Osteoblast (primary cell): ENCODE measurements at places on chromosomes 7 and 10. TPM values are rescaled to one million over a fixed set of nuclear protein-coding genes. Genes with fewer than 3 reads are reported as not detected.

GRCh38 chr7:75584354-75584753, 92.2 kb downstream of the SPDYE5 start:
- peaks cover 17% of the 10 kb centered on the region for H3K36me3 ChIP-seq
- H3K4me3 ChIP-seq, result no peak overlapping the region
- H3K4me1 ChIP-seq, result no peaks in the 10 kb centered on the region
- no peak for DNase-seq
- no peak overlapping the region for H3K27ac ChIP-seq
- H3K27me3 ChIP-seq, result no peaks in the 10 kb centered on the region

LIPK gene
- not detected in 2 replicates for total RNA-seq

GRCh38 chr7:148563583-148564274, 26.8 kb upstream of the C7orf33 start:
- H3K4me1 ChIP-seq, result no peaks in the 10 kb centered on the region
- H3K36me3 ChIP-seq, result no peaks in the 10 kb centered on the region
- no peak overlapping the region for H3K4me3 ChIP-seq
- H3K27ac ChIP-seq, result no peak overlapping the region
- no peak for DNase-seq
- no peaks in the 10 kb centered on the region for H3K27me3 ChIP-seq

ADRA2A gene
- total RNA-seq, result 0.29 and 0.72 TPM in 2 replicates

DNA sequence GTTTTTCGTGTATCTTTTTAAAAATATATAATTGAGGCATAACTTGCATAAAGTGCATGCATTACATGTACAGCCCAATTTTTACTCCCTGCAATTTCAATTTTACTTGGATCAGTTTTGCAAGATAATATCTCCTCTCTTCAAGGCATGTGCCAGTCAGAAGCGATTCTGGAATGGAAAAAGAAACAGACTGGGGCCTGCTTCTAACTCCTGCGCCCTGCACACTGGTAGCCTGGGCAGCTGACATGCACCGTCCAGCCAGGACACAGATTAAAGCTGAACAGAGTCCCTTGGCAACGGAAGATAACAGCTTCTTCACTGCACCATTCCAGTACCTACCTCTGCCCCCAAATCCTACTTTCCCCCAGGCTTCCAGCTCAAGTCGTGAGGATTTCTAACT, 182.1 kb downstream of the FAM107B start:
- no peaks in the 10 kb centered on the region for H3K27me3 ChIP-seq
- H3K4me1 ChIP-seq, result peaks cover 15% of the 10 kb centered on the region
- DNase-seq, result no peak
- H3K27ac ChIP-seq, result no peak overlapping the region

DNA sequence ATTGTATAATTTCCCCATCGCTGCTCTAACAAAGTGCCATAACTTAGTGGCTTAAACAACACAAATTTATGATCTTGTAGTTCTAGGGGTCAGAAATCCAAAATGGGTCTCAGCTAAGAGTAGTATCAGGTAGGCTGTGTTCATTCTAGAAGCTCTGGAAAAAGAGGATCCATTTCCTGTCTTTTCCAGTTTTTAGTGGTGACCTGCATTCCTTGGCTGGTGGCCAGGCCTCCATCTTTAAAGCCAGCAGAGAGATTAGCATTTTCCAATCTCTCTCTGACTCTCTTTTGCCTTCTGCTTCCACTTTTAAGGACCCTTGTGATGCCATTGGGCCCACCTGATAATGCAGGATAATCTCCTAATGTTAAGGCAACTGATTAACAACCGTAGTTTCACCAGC, 41.0 kb upstream of the C10orf120 start:
- H3K4me1 ChIP-seq, result no peaks in the 10 kb centered on the region
- no peak overlapping the region for H3K27ac ChIP-seq

ANXA8 gene
- 0.59 and 0.72 TPM in 2 replicates for total RNA-seq
